ENCODE measurements at places on chromosomes 12 and 14.

- DNase-seq, result no peak
Observed at GRCh38 chr14:91858536-91859275, 8.6 kb downstream of the TC2N start.

GRCh38 chr12:1936406-1937320 lies 18.2 kb upstream of the CACNA2D4 start:
- DNase-seq, result no peak

- DNase-seq, result no peak
Observed at GRCh38 chr14:104821971-104822608, 21.2 kb downstream of the ZBTB42 start.

GRCh38 chr12:116675339-116676107 lies 62.3 kb downstream of the SPRING1 start:
- no peak for DNase-seq

GRCh38 chr14:61609191-61609843 lies 86.0 kb upstream of the HIF1A start:
- DNase-seq, result no peak

- no peak for DNase-seq
Observed at GRCh38 chr14:91985521-91986255, 38.2 kb upstream of the FBLN5 start.

Measured in stimulated activated CD8-positive, alpha-beta memory T cell treated with anti-CD3 and anti-CD28 coated beads, Interleukin-4, amount 100 ng/mL, for 4 hours (primary cell).